ENCODE measurements at places on chromosomes 1 and 21.
A peak's percentile ranks its signal among the peaks of the same experiment; 100 is the strongest.

- DNase-seq, result no peak
These were observed 441.3 kb upstream of the DEPDC1 start for GRCh38 chr1:68938051-68938666.

GRCh38 chr21:41885341-41886024 is 6.3 kb upstream of the PRDM15 start:
- DNase-seq, result no peak

DNA sequence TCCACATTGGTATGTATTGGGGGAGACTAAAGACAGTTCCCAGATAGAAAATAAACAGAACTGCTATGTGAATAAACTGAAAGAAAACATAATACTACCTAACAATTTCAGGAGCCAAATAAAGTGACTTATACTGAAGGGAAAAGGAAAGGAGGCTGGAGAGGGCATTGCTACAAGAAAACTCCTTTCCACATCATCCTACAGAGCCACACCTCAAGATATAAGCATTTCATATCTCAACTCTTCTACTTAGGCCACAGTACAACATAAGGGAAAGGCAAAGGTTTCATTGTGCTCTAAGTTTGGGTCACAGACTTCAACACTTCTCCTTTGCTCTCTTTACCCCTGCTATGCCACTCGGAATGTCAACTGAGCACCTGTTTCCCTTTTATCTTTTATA is 54.9 kb downstream of the ST7L start:
- no peak for DNase-seq

GRCh38 chr1:184416946-184417345 is 30.1 kb downstream of the C1orf21 start:
- DNase-seq, result no peak

GRCh38 chr1:200038325-200038980 is 10.9 kb downstream of the NR5A2 start:
- DNase-seq, result peak; percentile 7

DNA sequence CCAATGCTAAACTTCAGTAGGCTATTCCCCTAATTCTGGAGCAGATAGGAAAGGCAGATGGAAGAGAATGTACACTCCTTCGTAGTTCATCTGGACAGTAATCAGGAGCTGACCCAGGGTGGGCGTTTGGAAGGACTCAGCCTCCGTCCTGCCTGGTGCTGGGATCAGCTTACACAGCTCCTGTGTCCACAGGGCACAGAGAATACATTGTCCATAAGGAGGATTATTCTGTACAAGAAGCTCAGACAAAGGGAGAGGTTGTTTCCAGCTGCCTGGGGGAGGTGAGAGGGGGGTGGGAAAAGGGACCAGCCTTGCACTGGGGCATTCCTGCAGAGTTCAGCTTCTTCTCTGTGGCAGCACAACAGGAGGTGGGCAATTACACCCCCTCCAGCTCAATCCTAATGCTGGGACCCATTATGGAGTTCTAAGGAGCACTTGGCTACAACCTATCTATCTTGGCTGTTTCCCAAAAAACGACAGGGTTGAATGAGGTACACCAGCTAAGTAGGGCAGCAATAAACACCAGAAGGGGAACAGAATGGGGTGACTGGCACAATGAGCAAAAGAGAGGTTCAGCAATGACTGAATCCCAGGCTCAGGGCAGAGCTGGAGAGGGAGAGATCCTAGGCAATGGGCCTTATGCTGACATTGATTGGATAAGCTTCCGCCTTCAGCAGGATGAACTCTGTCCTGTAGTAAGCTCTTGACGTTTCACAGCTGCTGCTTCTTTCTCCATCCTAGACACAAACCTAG is 7.4 kb downstream of the MED8 start:
- no peak for DNase-seq

DNA sequence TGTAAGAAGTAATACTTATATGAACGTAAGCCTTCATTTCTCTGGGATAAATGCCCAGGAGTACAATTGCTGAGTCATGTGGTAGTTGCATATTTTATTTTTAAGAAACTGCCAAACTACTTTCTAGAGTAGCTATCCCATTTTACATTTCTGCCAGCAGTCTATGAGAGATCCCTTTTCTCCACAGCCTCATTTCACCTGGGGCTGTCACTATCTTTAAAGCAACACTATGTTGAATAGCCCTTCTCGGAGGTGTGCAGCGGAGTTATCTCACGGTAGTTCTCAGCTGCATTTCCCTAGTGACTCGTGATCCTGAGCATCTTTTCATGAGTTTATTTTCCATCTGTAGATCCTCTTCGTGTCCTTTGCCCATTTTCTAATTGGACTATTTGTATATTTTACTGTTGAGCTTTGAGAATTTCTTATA is 93.4 kb downstream of the ADARB1 start:
- DNase-seq, result peak; percentile 42

Data from astrocyte of the hippocampus (primary cell).